ENCODE measurements at places on chromosomes 13 and 19.

GRCh38 chr19:12778905-12779161, 3.5 kb upstream of the HOOK2 start:
- no peak for DNase-seq

DNA sequence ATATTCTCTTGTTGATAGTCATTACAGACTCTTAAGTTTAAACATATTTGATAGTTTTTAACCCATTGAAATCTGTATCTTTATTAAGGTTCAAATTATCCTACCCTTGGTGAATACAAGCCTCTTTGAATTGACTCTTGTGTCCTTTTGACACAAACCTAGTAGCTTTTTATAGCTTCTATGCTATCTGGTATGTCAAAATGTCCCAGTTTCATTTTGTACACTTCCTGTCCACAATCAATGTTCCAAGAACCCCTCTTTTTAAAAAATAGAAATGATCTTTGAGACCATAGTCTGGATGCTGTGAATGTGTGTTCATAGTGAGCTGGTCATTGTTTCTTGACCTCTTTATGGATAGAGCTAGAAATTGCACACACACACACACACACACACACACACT, 39.2 kb upstream of the FGF14 start:
- DNase-seq: no peak

- DNase-seq: peak; percentile 84
Observed at GRCh38 chr19:37172368-37173366, at the start of gene ZNF585A. Gene ZNF585A, minus strand, starts transcription at chr19:37172695. Its CDS starts 2,785 bp downstream, at chr19:37169910.

- DNase-seq: no peak
Observed at GRCh38 chr13:48866249-48866648, 109.5 kb upstream of the FNDC3A start.

- DNase-seq: no peak
Observed at GRCh38 chr19:10881403-10882107, 10.2 kb downstream of the CARM1 start.

- no peak for DNase-seq
Observed at GRCh38 chr13:52808842-52809219, 39.6 kb downstream of the PCDH8 start.

DNA sequence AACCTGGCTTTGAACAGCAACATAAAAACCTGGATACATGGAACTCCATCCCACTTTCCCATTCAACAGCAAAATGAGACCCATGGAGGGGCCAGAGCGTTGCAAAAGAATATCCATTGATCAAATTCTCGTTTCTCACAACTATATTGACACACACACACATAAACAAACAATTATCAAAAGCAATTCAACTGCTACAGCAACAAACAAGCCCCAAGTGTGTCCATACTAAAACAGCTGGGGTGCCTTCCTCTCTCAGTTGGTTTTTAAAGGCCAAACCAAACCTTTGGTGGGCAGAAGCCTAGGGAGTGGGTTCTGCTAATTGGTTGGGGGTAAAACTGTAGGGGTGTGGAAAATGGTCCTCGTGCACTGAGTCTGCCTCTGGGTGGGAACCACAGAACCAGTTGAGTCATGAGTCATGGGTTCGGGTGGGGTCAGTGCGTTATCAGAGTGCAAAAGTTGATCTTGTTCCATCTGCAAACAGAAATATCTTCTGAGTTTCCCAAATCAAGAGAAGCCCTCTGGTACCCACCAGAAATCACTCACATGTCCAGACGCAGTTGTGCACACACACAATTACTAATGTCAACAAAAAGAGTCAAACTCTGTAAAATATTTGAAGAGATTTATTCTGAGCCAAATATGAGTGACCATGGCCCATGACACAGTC, 18.5 kb downstream of the GPR42 start:
- no peak for DNase-seq

DNA sequence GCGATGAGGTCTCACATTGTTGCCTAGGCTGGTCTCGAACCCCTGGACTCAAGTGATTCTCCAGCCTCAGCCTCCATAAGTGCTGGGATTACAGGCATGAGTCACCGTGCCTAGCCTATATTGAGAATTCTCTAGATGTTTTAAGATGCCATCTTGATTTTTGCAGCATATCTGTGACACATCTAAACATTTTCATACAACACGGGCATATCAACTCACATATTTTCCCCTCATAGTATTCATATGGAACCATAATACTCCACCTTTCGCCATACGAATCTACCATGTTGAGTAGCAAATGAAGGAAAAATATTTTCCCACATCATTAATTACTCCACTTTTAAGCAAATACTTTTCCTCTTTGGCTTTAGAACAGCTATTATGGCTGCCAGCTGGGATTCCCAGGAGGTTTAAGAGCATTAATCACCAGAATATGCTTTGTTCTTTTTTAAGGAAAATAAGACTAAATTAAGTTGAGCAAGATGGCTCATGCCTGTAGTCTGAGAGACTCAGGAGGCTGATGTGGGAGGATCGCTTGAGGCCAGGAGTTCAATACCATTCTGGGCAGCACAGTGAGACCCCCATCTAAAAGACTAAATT, 56.9 kb upstream of the GTF2F2 start:
- DNase-seq: no peak

DNA sequence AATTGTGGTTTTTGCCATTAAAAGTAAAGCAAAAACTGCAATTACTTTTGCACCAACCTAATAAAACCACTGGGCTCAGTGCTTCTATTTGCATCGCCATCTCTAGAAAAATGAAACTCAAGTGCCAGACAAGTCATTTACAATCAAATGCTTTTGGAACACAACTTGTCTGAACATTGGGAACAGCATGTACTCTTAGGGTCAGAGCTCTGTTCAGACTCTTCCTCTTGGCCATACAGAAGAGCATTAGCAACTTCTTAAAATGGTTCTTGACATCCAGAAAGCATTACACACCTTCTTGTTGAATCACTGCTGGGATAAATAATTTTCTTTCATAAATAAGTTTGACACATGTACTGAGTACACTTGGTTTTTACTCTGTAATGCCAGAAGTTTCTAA, 272.5 kb downstream of the DCLK1 start:
- no peak for DNase-seq

DNA sequence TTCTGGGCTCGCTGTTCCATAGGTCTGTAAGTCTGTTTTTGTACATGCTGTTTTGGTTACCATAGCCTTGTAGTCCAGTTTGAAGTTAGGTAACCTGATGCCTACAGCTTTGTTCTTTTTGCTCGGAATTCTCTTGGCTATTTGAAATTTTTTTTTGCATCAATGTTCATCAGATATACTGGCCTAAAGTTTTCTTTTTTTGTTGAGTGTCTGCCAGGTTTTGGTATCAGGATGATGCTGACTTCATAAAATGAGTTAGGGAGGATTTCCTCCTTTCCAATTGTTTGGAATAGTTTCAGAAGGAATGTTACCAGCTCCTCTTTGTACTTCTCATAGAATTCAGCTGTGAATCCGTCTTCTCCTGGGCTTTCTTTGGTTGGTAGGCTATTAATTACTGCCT, 397.8 kb upstream of the HTR2A start:
- no peak for DNase-seq

DNA sequence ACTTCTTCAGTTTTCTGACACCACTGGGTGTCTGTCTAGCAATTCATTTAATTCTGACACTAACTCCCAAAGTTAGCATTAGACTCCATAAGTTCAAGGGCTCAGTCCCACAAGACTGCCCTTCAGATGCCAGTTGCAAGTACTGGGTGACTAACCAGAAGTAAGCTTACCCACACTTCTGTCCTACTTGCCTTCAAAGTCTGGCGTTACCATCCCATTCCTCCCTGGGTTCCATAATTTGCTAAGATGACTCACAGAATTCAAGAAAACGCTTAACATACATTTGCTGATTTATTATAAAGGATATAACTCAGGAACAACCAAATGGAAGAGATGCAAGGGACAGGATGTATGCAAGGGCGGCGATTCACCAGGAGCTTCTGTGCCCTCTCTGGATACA, 45.5 kb upstream of the NPAS1 start:
- DNase-seq: no peak

- no peak for DNase-seq
Observed at GRCh38 chr19:16721051-16721450, 1.4 kb downstream of the NWD1 start.

- no peak for DNase-seq
Observed at GRCh38 chr19:30676990-30677679, 305.0 kb downstream of the ZNF536 start.

GRCh38 chr13:73278186-73278585, 219.4 kb downstream of the KLF5 start:
- DNase-seq: no peak

- no peak for DNase-seq
Observed at GRCh38 chr19:45333609-45334303, 6.8 kb upstream of the KLC3 start.

- DNase-seq: no peak
Observed at GRCh38 chr19:39419003-39419402, 6.5 kb downstream of the PLEKHG2 start.

GRCh38 chr13:98370261-98370660, 193.2 kb upstream of the RNF113B start:
- no peak for DNase-seq

DNA sequence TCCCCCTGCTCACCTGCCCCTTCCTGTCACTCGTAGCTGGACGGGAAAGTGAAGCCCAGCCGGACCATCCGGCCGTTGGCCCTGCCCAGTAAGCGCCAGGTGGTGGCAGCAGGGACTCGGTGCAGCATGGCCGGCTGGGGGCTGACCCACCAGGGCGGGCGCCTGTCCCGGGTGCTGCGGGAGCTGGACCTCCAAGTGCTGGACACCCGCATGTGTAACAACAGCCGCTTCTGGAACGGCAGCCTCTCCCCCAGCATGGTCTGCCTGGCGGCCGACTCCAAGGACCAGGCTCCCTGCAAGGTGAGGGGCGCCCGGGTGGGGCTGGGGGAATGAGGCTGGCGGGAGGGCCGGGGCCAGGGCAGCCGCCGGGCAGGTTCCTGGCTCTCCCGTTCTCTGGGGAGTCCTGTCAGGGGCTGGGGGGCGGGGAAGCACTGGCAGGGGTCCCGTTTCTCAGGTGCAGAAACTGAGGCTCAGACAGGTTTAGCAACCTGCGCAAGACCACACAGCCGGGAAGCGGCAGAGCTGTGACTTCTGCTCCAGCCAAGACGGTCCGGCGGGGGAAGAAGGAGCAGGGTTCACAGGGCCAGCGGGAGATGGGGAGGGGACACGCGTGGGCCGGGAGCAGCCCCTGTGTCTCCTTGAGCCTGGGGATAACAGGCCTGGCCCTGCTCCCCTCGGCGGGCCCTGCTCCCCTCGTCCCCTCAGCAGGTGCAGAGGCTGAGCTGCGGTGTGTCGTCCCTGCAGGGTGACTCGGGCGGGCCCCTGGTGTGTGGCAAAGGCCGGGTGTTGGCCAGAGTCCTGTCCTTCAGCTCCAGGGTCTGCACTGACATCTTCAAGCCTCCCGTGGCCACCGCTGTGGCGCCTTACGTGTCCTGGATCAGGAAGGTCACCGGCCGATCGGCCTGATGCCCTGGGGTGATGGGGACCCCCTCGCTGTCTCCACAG, 5.3 kb downstream of the GZMM start:
- DNase-seq: peak; percentile 43

- peak; percentile 36 for DNase-seq
Observed at GRCh38 chr19:39916236-39916635, 18.2 kb downstream of the FCGBP start.

GRCh38 chr19:343941-344624, 513 bp downstream of the MIER2 start:
- DNase-seq: no peak

- DNase-seq: no peak
Observed at GRCh38 chr13:43401361-43401760, 378.0 kb downstream of the DNAJC15 start.

- no peak for DNase-seq
Observed at GRCh38 chr19:14103310-14103709, 12.8 kb upstream of the SAMD1 start.

GRCh38 chr19:49589502-49589905, 1.5 kb upstream of the PRR12 start:
- peak; percentile 12 for DNase-seq

GRCh38 chr13:75417656-75418055, 64.3 kb downstream of the TBC1D4 start:
- DNase-seq: no peak

GRCh38 chr13:76455960-76456359, 430.2 kb downstream of the KCTD12 start:
- no peak for DNase-seq

DNA sequence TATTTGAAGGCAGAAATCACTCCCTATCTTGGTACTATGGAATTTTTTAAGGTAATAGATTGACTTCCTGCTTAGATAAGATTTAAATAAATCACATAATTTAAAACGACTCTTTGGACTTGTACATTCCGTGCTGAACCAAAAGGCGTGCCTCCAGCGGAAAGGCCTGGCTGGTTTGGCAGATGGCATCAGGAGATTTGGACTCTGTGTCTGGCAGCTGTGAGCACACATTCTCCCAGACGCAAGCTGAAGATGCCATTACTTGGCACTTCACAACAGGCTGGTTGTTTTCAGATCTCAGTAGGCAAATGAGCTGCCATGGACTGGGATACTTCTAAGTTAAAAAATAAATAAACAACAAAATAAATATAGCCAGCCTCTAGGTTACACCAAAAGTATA, 104.5 kb upstream of the SLC15A1 start:
- no peak for DNase-seq

- no peak for DNase-seq
Observed at GRCh38 chr13:114104655-114105520, 27.5 kb downstream of the RASA3 start.

DNA sequence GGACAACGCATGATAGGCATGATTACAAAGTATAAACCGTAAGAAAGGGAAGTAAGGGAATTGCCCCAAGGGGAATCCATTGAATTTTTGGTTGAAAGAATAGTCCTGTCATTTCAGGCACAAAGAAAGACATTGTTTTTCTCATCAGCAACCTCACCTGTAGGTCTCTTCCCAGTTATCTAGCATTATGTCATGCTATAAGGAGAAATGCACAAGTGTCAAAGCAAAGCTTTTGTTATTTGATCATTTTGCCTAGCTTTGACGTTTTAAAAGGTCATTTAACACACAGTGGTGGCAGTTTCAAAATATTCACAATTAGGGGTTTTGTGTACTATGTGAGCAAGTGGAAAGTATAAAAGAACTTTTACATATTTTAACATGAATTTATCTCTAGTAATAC, 796.2 kb upstream of the MIR17HG start:
- no peak for DNase-seq

- no peak for DNase-seq
Observed at GRCh38 chr13:75454497-75454896, 27.5 kb downstream of the TBC1D4 start.

- DNase-seq: peak; percentile 24
Observed at GRCh38 chr13:72643311-72643989, 84.0 kb downstream of the MZT1 start.

GRCh38 chr13:43301346-43301969, 278.1 kb downstream of the DNAJC15 start:
- no peak for DNase-seq

DNA sequence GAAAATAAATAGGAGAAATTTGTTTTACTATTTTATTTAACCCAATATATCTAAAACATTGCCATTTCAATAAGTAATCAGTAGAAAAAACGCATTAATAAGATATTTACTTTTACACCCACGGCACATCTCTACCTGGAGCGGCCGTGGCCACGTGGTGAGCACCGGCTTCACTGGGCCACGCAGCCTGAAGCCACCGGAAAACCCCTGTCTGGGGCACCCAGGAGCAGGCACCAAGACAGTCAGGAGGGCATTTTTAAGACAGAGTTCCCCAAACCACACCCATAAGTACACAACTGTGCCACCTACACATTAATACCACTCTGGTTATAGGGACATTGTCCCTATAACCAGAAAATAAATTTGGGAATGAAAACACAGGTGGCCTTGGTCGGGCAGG, 80.9 kb downstream of the SPACA7 start:
- no peak for DNase-seq
